NCI-H1436 treated with DMSO at 0.1 percent for 48 hours (cell line): ENCODE measurements at places on chromosomes 3 and 15.

- no peak for DNase-seq
Measured at GRCh38 chr15:49843725-49844124, 222.9 kb downstream of the DTWD1 start.

- DNase-seq = no peak
Measured at GRCh38 chr15:33292717-33293307, 18.0 kb upstream of the RYR3 start.

DNA sequence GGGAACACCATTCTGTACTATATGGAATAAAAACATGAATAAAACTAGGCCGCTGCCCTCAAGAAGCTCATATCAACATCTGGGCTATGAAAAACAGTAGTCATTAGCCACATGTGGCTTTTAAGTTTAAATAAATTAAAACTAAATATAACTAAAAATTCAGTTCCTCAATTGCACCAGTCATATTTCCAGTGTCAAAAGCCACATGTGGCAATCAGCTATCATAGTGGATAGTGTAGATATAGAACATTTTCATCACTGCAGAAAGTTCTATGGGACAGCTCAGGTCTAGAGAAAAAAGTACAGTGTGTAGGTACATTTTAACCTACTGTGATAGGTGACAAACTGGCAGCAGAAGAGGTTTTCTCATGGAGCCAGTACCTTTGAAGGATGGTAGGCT lies 261.4 kb downstream of the FOXP1 start:
- DNase-seq = no peak

- DNase-seq = no peak
Measured at GRCh38 chr3:188349933-188350332, 196.0 kb downstream of the LPP start.

GRCh38 chr3:187292181-187292580 lies 644 bp upstream of the MASP1 start:
- no peak for DNase-seq

DNA sequence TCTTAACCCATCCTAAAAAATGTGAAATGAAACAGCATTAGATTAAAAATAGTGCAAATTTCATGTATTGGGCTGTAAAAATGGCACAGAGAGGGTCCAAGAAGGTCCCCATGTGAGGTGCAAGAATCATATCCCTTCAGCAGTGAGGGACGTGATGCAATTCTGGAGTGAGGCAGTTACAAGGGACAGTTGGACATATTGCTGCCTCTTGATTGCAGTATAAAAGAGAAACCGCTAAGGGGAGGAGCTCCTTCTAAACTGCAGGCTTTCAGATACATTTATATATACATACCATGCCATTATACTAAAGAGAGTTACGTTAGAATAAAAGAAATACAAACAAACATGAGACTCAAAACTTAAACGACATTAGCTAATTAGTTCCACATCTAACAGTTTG lies 304.2 kb upstream of the CTNNB1 start:
- DNase-seq = no peak

GRCh38 chr3:138203938-138204337 lies 16.8 kb downstream of the ARMC8 start:
- no peak for DNase-seq

DNA sequence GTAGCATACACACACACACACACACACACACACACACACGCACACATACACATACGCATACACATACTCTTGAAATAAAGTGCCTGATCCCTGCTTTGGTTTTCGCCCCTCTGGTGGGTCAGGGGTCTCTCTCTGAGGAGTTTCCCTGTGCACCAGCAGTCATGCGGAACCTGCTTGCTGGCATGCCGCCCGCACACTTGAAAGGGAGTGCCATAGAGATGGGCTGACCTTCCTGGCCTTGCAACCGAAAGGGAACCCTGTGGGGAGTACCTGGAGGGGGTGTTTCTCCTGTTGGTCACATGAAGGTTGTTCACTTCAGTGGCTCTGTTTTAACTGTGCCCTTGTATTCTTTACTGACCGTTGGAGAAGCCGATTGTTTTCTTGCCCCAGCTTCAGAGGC lies 752.3 kb downstream of the NR2F2 start:
- DNase-seq = no peak

DNA sequence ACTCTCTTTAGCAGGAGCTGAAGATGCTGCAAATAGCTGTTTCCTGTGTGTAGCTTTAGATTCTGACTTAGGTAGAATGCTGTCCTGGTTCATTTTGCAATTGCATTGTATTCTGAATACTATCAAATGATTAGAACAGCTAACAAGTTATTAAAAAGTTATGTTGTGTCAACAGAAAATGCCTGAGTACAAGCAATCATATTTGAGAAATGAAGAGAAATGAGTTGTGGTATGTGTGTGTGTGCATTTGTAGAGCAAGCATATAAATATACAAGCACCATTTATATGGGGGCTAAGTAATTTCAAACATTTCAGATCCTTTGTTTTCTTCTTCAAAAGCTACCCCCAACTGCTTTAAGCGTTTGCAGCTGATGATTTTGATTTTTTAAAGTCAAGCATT lies 7.8 kb downstream of the ZIC1 start:
- DNase-seq = no peak

GRCh38 chr3:195196266-195196665 lies 74.7 kb downstream of the XXYLT1 start:
- DNase-seq = no peak

GRCh38 chr3:53162672-53163443 lies 1.8 kb downstream of the PRKCD start:
- no peak for DNase-seq

- DNase-seq = no peak
Measured at GRCh38 chr3:98797905-98798304, 34.8 kb downstream of the ST3GAL6 start.

DNA sequence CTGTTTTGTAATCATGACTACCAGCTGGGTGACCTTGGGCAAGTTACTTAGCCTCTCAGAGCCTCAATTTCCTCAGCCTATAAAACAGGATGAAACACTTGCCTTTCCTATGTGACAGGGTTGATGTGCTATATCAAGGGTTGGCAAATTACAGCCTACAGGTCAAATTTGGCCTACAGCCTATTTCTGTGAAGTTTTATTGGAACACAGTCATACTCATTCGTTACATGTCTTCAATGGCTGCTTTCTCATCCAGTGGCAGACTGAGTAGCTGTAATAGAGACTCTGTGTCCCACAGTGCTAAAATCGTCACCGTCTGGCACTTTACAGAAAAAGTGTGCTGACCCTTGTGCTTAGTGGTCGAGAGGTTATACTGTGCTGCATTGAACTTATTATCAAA lies 16.6 kb downstream of the ABHD6 start:
- DNase-seq = no peak

DNA sequence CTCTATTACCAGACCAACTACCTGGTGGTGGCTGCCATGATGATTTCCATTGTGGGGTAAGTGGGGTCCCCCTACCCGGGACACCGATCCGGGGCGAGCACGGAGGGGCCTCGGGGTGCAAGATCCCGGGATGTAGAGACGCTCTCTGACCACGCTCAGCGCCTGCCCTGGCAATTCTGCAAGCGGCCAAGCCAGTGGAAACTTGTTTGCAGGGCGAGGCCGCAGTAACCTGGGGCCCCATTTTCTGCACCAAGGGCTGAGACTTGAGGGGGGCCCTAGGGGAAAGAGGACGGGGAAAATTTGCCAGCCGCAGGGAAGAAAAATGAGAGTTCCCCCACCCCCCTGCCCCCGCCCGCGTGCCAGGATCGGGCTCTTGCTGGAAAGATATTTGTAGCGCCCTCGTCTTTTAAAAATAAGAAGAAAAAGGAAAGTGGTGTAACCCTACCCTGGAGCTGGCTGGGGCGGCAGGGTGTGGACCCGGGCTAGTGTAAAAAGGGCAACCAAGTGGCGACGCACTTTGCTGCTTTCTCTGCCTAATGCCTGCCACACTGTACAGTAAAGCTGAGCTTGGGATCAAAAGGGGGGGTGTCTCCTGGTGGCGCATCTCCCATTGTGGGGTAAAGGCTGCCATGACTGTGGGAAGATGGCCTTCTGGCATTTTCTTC lies 563 bp downstream of the ARL6IP5 start:
- no peak for DNase-seq

DNA sequence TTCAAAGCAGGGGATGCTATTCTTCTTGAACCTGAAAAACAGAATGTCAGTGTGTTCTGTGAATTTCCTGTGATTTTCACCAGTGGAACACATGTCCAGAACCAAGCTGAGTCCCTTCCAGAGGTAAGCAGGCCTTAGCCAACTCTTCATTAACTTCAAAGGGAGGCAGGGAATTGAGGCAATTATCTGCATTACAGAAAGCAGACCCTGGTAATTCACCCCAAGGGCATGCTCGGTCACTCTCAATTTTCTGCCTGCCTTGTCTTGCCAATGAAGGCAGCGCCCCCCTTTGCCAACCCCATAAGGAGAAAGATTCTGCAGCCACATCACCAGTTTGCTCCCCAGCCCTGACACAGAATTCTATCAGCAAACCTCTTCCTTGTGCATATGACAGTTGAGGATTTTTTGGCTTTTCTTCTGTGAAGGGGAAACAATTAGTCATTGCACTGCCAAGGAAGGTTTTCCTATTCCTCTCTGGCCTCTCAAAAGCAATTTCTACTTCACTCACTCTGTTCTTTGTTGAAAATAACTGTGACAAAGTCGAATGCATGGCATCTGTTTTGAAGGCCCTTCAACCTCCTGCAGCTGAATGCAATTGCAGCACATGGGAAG lies 85.3 kb downstream of the HHLA2 start:
- no peak for DNase-seq

DNA sequence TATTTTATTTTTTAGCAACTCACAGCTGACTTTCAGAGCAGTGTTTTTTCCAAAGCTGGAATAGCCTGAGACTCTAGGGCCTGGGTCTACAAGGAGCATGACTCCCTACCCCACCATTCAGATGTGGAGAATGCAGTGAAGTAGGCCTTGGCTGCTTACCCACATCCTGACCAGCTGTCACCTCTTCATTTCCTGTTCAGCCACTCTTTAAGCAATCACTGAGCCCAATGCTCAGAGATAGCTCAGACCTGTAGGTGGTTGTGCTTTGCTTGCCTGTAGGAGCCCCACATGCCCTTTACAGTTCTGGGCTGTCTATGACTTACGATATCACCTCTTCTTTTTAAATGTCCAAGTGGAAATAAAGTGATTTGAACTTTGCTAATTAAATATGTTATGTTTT lies 148.1 kb downstream of the NEK11 start:
- DNase-seq = no peak

DNA sequence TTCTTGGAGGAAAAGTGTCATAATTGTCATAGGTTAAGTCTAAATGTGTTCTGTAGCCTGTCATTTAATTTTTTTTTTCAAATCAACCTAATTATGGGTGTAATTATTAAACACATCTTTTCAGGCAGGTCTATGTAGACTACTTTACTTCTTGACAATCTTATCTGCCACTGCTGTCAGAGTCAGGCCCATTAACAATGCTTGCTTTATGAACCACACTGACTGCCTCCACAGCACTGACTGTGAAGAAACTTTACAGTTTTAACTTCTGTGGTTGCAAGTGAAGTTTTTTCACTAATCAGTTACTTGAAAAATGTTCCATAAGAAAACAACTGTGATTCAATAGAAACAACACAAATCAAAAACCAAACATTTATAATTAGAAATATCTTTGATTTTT lies 407.8 kb downstream of the PLCL2 start:
- DNase-seq = no peak

DNA sequence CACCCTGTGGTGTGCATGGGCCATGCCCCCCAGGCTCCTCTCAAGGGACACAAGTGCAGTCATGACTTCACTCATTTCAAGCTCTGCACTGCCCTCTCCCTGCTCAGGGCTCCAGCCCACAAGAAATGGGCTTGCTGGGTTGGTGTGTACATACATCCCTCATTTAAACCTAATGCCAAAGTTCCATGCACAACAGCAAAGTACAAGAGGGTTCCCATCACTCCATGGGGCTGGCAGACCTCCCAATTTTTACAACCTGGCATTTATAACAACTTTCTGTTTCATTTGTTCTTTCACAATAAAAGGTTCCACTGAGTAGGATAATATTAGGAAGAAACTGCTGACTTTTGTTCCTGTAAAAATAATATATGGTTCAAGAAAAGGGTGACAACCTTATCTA lies 54.3 kb downstream of the HERC2 start:
- no peak for DNase-seq

GRCh38 chr15:96977886-96978285 lies 647.4 kb downstream of the NR2F2 start:
- no peak for DNase-seq

DNA sequence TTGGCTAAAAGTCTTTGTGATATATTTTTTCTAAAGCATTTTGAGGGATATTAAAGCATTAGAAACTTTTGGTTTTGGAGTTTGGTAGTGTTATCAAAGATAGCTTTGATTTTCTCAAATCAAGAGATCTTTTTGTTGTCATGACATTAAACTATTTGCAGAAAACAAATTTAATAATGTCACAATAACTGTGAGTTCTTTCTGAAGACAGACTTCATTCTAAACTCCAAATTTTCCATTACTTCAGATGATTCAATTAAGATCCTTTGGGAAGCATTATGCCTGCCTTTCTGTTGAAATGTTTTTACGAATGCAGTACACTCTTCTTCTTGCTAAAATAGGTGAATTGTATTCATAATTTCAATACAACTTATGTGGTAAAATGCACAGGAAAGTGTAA lies 145.4 kb downstream of the ALCAM start:
- DNase-seq = no peak

- DNase-seq = no peak
Measured at GRCh38 chr3:112773864-112774263, 72.8 kb downstream of the CD200R1L start.

- DNase-seq = no peak
Measured at GRCh38 chr15:63805993-63806980, 27.5 kb downstream of the HERC1 start.

GRCh38 chr15:55799291-55800212 lies 56.6 kb upstream of the PRTG start:
- DNase-seq = peak; percentile 45

DNA sequence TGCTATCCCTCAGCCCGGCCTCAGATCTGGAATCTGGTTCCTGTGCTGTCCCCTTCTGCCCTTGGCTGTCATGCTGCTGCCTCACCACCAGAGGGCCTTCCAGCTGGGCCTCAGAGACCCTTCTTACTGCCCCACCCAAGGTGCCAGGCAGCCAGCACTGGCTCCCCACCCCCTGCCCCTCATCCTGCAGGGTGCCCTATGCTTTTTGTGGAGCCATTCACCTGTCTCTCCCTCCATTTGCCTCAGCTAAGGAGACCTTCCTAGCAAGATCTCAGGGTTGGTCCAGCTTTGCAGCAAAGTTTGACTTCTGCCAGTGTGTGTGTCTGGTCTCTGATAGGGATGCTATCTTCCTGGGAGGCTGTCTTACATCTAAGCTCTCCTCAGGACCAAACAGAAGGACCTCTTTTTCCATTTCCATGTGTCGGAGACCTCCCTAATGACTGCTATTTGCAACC lies 1.9 kb upstream of the VWA5B2 start:
- DNase-seq = no peak

DNA sequence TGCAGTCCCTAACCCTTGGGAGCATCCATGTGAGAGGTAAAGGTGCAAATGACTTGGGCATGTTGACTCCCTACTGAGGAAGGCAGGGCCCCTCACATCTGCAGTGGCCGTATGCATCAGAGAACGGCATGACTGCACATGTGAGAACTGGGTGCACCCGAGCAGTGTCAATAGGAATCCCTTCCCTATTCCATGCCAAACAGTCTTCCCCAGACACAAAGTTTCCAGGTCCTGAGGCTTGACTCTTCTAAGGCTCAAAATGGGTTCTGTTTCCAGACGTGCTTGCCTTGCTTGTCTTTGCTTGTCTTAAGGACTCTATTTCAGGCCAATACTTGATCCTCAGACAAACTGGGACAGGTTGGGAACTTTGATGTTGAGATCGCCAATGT lies 20.5 kb upstream of the ANPEP start:
- DNase-seq = no peak

GRCh38 chr3:3126477-3127431 lies at the start of gene TRNT1:
Gene TRNT1 (plus strand): TSS chr3:3126940. CDS start chr3:3129041, 2,101 bp downstream.
- peak; percentile 4 for DNase-seq

- no peak for DNase-seq
Measured at GRCh38 chr15:38213356-38213755, 39.3 kb upstream of the SPRED1 start.
